Thymus (tissue), 14 donors: ENCODE measurements at places on chromosomes 3 and 15.
A peak's percentile ranks its signal among the peaks of the same experiment; 100 is the strongest.

DNA sequence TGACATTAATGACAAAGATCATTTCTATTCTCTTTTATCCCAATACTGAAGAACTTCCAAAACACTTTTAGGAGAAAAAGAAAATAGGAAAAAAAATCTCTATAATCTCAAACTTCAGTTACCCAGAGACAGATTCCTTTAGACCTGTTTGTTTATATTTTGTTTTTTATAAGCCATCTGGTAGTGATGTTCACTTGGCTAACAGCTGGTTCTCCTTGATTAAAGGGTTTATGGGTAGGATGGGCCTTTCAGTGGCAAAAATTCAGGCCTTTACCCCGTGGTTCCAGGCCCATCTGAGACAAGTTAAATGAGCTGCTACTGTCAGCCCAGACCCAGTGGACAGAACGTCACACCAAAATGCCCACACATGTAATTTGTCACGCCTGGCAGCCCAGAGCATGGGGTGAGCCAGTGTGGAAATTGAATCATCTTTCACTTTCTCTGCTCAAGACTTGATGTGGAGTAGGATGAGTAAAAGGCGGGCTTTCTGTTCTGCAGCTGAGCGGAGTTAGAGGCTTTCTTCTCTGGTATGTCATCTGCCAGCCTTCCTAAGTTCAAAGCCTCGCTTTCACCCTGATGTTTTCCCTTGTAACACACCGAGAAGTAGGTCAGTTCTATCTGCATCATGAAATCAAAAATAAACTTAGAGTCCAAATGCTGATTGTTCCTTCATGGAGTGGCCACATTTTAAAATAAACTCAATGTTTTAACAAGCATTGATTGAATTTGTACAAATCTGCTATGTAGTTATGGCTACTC, 62.5 kb upstream of the SKOR1 start:
- DNase-seq = peak; percentile 94

GRCh38 chr15:75532413-75533250, 46.5 kb downstream of the PTPN9 start:
- DNase-seq = no peak

- DNase-seq = no peak
Measured at GRCh38 chr3:153338487-153338886, 176.5 kb downstream of the RAP2B start.

DNA sequence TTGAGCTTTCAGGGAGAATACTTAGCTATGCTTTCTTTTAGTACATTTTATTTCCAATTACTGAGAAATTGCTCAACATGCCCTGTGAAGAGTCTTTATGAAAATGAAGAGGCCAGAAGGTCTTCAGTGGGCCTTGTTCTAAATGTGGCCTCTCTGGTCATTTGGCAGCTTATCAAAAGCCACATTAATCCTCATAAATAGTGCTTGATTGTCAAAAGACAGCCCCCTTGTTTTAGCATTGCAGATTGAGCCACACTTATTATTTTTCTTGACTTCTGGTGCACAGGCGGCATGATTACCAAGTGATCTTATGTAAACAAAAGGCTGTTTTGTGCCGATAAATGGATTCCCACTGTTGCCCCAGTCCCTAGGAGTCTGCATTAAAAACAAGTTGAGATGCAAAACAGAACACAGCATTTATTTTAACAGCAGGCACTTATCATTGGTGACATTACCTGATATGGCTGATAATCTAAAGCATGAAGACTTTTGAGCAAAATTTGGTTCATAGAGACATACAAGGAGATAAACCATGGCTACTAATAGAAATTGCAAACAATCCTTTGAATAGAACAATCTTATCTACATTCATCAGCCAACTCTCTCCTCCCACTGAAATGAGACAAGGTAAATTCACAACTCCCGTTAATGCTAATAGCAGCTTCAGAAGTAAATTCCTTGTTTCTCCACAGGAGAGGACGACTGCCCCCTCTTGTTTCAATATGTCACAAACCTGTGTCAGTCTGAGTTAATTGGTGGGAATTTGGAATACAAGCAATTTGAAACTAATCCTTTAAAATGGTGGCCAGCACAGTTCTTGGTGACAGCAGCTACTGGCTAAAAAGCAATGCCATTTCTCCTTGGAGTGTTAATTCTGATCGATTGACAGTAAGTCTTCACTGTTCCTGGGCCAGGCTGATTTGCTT, 194.3 kb downstream of the NSUN3 start:
- DNase-seq = no peak

- no peak for DNase-seq
Measured at GRCh38 chr15:31799319-31799714, 231.0 kb upstream of the CHRNA7 start.

- DNase-seq = peak; percentile 46
Measured at GRCh38 chr3:107684431-107684925, 161.7 kb downstream of the BBX start.

- DNase-seq = no peak
Measured at GRCh38 chr3:172177046-172177445, 137.7 kb downstream of the FNDC3B start.

GRCh38 chr15:52762621-52763020, 27.5 kb downstream of the ONECUT1 start:
- no peak for DNase-seq

DNA sequence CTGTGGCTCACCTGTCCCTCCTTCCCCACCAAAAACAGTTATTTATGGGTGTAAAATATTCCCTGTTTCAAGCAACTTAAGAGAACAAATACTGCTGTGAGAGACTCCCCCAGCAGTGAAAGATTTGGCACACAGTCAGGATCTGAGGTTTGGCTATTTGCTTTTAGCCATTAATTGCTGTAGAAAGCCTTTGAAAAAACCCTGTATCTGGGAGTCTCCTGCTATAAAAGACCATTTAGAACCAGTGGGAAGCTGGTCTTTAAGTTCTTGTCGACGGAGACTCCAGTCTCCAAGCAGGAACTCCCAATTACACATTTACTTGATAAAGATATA, 55.1 kb upstream of the PCSK6 start:
- DNase-seq = no peak

- no peak for DNase-seq
Measured at GRCh38 chr3:155656466-155656865, 88.4 kb downstream of the PLCH1 start.

DNA sequence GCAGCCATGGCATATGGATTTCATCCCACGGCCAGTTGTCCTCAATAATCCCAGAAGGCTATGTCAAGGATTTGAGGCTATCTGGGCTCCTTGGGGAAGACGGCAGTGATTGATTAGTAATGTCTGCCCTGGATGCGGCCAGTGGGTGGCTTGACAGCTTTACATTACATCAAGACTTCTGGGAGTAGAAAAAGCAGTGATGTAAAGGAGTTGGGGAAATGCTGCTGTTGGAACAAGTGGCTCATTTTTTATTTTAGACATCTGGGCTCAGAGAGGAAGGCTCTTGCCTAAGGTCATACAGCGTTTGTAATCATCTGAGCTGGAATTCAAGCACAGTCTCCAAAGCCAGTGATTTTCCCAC, 94.1 kb downstream of the FLNB start:
- DNase-seq = no peak

GRCh38 chr3:52054661-52055511, 1.5 kb downstream of the DUSP7 start:
- peak; percentile 18 for DNase-seq

- DNase-seq = no peak
Measured at GRCh38 chr3:37223141-37223558, 48.8 kb upstream of the LRRFIP2 start.

DNA sequence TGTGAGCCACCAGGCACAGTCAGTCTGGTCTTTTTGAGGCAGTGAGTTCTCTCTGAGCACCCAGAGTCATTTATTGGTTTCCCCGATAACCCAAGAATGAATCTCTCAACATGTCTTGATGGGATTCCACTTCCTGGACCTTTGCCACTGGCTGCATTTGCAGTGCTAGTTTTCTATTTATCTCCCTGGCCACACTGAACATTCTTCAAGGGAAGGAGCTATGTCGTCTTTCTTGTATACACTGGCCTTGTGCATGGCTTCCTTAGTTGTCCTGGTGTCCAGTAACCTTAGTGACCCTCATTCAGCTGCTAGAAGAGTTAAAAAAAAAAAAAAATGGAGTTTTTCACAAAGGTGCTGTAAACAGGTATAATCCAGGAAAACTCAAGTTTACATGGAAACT, 64.9 kb upstream of the CMTM7 start:
- DNase-seq = no peak

DNA sequence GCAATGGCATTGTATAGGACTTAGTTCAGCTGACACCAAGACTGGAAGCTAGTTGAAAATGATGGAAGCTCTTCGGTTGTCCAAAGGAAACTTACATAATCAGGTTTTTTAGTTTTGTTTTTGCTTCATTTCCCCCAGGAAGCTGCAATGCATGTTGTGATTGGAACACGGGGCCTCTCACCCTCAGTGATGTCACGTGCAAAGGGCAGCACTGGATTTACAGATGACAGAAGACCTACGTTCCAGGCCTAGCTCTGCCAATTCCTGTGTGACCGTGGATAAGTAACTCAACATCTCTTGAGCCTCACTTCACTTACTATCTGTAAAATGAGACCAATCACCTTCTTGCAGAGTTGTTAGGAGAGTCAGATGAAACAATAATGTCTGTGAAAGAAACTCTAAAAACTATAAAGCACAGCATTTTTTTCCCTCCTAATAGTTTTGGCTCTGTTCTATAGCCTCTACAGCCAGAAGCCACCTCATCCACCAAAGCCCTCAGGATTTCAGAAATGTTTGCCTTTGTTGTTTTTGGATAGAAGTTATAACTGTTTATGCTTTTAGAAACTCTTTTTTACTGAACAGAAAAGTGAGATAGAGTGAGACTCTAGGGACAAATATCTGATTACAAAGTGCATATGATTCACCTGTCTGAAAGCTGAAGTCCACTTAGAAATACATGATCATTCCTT, 4.6 kb downstream of the RBSN start:
- no peak for DNase-seq

DNA sequence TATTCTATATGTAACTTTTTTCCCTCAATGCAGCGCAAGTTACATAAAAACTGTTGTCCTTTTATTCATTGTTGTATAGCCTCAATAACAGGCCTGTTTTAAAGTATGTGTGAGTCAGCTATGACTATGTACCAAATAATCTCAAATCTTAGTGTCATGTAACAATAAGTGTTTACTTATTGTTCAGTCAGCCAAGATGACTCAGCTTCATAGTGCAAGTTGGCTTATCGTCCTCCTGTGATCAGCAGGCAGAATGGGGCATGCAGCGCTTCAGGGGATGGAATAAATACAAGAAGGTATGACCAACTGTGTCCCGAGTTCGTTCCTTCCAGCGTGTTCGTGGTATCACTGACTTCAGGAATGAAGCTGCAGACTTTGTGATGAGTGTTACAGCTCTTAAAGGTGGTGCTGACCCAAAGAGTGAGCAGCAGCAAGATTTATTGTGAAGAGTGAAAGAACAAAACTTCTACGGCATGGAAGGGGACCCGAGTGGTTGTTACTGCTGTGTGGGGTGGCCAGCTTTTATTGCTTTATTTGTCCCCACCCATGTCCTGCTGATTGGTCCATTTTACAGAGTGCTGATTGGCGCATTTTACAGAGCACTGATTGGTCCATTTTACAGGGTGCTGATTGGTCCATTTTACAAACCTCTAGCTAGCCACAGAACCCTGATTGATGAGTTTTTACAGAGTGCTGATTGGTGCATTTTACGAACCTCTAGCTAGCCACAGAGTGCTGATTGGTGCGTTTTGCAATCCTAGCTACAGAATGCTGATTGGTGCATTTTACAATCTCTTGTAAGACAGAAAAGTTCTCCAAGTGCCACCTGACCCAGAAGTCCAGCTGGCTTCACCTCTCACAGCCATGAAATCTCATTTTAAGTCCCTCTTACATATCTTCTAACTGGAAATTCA, 1016.0 kb downstream of the MCTP2 start:
- DNase-seq = no peak
